ENCODE measurements at places on chromosomes 7 and 10. TPM values are rescaled to one million over a fixed set of nuclear protein-coding genes. Genes with fewer than 3 reads are reported as not detected.

GPER1 gene
- 24.5 TPM for total RNA-seq

ZNF804B gene
- total RNA-seq, result 0.06 TPM

C1QL3 gene
- 0.28 TPM for total RNA-seq

AKR1C2 gene
- 3.5 TPM for total RNA-seq

TMEM140 gene
- 10.9 TPM for total RNA-seq

AGAP5 gene
- 16.1 TPM for total RNA-seq

PYROXD2 gene
- 32.2 TPM for total RNA-seq

CLCN1 gene
- not detected for total RNA-seq

NANOS1 gene
- 4.8 TPM for total RNA-seq

- no peak overlapping the region for H3K4me3 ChIP-seq
- H3K27me3 ChIP-seq, result no peaks in the 10 kb centered on the region
- H3K27ac ChIP-seq, result no peak overlapping the region
Measured at GRCh38 chr7:39971924-39972323, 21.9 kb downstream of the CDK13 start.

- H3K4me1 ChIP-seq, result no peaks in the 10 kb centered on the region
- H3K27ac ChIP-seq, result no peak overlapping the region
- peak; percentile 29 for DNase-seq
- no peaks in the 10 kb centered on the region for H3K27me3 ChIP-seq
- H3K36me3 ChIP-seq, result no peaks in the 10 kb centered on the region
Measured at GRCh38 chr10:131166486-131166885, 145.0 kb downstream of the TCERG1L start.

GRCh38 chr7:98994046-98994944 is 116.0 kb downstream of the TRRAP start:
- no peak overlapping the region for H3K4me3 ChIP-seq
- H3K27ac ChIP-seq, result no peak overlapping the region
- no peaks in the 10 kb centered on the region for H3K4me1 ChIP-seq
- no peak for DNase-seq
- H3K36me3 ChIP-seq, result peaks cover 84% of the 10 kb centered on the region

DNA sequence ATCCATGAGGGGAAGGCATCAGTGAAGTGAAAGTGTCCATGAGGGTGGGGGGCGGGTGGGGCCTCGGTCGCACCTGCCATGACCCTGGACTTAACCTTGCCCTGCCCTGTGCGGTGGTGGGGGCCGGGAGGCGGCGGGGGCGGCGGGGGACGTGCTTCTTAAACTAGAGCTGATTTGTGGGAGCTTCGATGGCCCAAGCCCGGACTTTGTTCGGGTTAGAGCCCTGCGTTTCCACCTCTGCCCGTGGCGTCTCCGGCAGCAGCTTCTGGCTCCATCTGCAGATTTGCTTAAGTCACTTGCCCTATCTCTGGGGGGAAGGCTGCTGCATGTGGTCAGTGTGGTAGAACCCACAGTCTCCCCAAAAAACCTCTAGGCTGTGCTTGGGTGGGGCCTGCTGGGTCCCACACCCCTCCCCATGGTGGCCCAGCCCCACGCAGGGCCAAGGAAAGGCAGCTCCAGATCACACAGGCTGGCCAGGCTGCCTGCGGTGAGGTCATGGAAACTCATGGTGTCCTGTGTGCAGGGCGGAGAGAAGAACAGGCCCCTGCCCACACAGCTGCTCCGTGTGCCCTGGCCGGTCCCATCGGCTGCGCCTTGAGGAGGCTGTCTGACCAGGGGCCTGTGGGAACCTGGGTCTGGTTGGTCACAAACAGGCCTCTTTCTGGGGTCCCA is 93.2 kb downstream of the INPP5A start:
- no peaks in the 10 kb centered on the region for H3K36me3 ChIP-seq
- H3K4me1 ChIP-seq, result peaks cover 19% of the 10 kb centered on the region
- H3K4me3 ChIP-seq, result no peak overlapping the region
- H3K27me3 ChIP-seq, result no peaks in the 10 kb centered on the region

DNA sequence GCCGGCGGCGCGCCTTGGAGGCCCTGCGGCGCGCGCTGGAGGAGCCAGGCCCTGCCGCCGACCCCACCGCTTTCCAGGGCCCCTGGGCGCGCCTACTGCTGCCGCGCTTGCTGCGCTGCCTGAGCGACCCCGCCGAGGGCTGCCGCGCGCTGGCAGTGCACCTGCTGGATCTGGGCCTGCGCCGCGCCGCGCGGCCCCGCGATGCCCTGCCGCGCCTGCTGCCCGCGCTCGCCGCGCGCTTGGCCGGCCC is 280 bp downstream of the DNAAF5 start:
- DNase-seq, result no peak
- H3K27ac ChIP-seq, result no peak overlapping the region
- H3K36me3 ChIP-seq, result no peaks in the 10 kb centered on the region
- peak overlapping the region; percentile 37 for H3K4me3 ChIP-seq

- H3K4me3 ChIP-seq, result peak overlapping the region; percentile 55
- DNase-seq, result no peak
- H3K36me3 ChIP-seq, result no peaks in the 10 kb centered on the region
- no peak overlapping the region for H3K27ac ChIP-seq
- peaks cover 43% of the 10 kb centered on the region for H3K27me3 ChIP-seq
- peaks cover 19% of the 10 kb centered on the region for H3K4me1 ChIP-seq
Measured at GRCh38 chr7:97026715-97027426, 2.2 kb upstream of the DLX5 start.

DNA sequence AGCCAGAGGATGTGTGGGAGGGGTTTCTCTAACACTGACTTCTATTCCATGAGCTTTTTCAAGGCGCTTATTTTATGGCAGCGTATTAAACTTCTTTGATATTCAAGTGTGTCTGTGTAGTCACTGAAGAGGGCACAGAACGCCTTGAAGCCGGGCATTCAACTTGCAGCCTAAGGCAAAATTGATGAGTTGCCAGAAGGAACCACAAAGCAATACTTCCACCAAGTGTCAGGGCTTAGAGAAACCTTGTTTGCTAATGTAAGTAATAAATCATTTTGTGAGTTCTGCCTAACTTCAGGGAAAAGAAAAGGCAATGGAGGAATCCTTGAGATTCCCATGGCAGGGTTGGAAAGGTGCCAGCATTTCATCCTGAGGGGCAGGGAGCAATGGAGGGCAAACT is 163.8 kb downstream of the LCOR start:
- no peaks in the 10 kb centered on the region for H3K27me3 ChIP-seq
- no peak overlapping the region for H3K27ac ChIP-seq
- no peak overlapping the region for H3K4me3 ChIP-seq
- H3K4me1 ChIP-seq, result no peaks in the 10 kb centered on the region
- no peaks in the 10 kb centered on the region for H3K36me3 ChIP-seq

DNA sequence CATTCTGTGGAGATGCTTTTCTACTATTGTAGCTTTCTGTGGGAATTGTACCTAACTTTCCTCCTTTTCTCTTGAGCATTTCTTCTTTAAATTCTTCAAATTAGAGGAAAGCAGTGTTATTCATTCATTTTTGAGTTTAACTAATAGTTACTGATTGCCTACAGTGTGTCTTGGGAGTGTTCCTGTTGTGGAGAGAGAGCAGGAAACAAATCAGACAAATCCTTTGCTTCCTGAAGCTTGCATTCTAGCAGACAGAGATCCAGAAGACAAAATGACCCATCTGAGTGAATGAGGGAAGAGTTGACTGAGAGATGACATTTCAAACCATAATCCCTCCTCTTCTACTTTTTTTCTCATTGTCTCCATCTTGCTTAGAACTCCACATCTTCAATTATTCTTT is 170.4 kb downstream of the SUGCT start:
- H3K27me3 ChIP-seq, result no peaks in the 10 kb centered on the region
- H3K36me3 ChIP-seq, result no peaks in the 10 kb centered on the region
- H3K4me1 ChIP-seq, result no peaks in the 10 kb centered on the region
- DNase-seq, result no peak
- no peak overlapping the region for H3K27ac ChIP-seq

GRCh38 chr7:152894295-152895170 is 135.0 kb downstream of the ACTR3B start:
- no peaks in the 10 kb centered on the region for H3K36me3 ChIP-seq
- H3K4me1 ChIP-seq, result no peaks in the 10 kb centered on the region
- peaks cover 7% of the 10 kb centered on the region for H3K27me3 ChIP-seq
- no peak overlapping the region for H3K27ac ChIP-seq
- no peak overlapping the region for H3K4me3 ChIP-seq

DNA sequence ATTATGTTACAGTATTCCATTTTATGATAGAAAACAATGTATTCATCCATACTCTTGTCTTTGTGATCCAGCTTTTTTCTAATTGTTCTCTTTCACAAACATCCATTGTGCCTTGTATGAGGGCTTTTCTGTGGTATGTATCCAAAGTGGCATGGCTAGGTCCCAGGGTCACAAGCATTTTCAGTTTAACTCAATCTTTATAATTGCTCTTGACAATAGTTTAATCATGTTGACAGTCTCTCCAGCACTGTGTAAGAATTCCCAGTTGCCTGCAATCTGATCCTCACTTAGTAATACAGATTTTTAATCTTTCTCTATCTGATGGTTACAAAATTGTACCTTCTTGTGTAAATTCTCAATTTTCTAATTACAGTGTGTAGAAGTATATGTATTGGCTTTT is 533.4 kb downstream of the NEBL start:
- no peaks in the 10 kb centered on the region for H3K36me3 ChIP-seq
- H3K27ac ChIP-seq, result no peak overlapping the region
- H3K27me3 ChIP-seq, result no peaks in the 10 kb centered on the region
- no peaks in the 10 kb centered on the region for H3K4me1 ChIP-seq
- no peak overlapping the region for H3K4me3 ChIP-seq

- H3K36me3 ChIP-seq, result no peaks in the 10 kb centered on the region
- H3K4me1 ChIP-seq, result no peaks in the 10 kb centered on the region
- H3K4me3 ChIP-seq, result no peak overlapping the region
- no peak overlapping the region for H3K27ac ChIP-seq
- H3K27me3 ChIP-seq, result no peaks in the 10 kb centered on the region
Measured at GRCh38 chr10:26970667-26971066, 109.9 kb upstream of the ABI1 start.

DNA sequence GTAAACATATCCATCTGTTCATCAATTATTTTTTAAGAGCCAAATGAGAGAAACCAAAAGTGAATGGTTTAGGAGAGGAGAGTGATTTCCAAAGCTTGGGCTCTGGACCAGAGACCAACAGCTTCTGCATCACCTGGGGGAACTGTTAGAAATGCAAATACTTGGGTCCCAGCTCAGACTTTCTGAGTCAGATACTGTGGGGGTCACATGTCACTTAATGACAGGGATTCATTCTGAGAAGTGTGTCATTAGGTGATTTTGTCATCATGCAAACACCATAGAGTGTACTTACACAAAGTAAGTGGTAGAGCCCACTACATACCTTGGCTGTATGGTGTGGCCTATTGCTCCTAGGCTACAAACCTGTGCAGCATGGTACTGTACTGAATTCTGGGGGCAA is 128.5 kb upstream of the PRR15 start:
- H3K4me1 ChIP-seq, result no peaks in the 10 kb centered on the region
- no peak for DNase-seq
- no peak overlapping the region for H3K4me3 ChIP-seq
- H3K27me3 ChIP-seq, result no peaks in the 10 kb centered on the region
- no peak overlapping the region for H3K27ac ChIP-seq
- no peaks in the 10 kb centered on the region for H3K36me3 ChIP-seq

DNA sequence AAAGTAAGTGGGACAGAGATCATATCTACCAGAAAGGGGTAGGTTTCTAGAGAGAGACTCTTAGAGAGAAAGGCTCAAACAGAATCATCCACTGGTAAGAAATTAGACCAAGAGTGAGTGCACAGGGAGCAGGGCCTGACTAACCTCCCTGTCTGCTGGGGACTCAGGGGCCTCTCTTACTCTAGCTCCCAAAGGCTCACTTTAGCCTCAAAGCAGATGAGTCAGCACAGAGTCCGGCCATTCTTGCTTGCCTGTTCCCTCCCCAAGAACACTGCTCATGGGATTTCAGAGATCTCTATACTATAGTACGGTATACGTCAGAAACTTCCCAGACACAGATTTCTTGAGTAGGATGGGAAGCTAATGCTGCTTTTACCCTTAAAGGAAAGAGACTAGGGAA is 32.7 kb downstream of the RBM28 start:
- no peak overlapping the region for H3K4me3 ChIP-seq
- no peaks in the 10 kb centered on the region for H3K27me3 ChIP-seq
- H3K27ac ChIP-seq, result no peak overlapping the region
- peaks cover 85% of the 10 kb centered on the region for H3K36me3 ChIP-seq
- H3K4me1 ChIP-seq, result no peaks in the 10 kb centered on the region
- no peak for DNase-seq

DNA sequence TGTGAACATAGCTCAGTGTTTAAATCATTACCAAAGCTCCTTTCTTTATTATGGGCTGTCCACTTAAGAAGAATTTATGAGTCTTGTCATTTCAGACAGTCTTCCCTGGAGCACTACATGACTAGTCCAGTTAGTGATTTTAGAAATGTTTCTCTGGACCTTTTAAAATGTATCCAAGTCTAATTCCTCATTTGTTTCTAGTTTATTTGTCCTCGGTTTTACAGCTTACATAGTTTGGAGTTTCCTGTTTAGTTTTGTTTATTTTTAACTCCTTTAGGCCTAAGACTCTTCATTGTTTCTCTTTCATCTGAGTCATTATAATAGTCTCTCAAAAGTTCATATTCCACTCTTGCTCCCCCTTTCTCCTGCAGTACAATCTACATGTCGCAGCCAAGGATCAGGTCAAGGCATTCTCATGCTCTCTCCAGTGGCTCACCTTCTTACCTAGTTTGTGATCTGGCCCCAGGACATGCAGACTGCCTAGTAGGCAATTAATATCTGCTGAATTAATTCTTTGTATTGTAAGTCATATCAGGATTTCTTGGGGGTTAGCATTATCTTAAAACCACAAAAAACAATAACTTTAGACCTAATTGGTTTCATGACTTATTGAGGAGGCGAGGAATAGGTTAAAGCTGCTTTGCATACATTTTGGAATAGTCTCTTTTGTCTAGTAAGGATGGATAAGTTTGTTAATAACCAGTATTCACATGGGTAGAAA is 93.8 kb downstream of the MAPK8 start:
- no peak for DNase-seq
- H3K4me3 ChIP-seq, result no peak overlapping the region
- no peaks in the 10 kb centered on the region for H3K4me1 ChIP-seq
- no peaks in the 10 kb centered on the region for H3K27me3 ChIP-seq
- H3K27ac ChIP-seq, result no peak overlapping the region
- H3K36me3 ChIP-seq, result no peaks in the 10 kb centered on the region

- H3K4me3 ChIP-seq, result no peak overlapping the region
- H3K36me3 ChIP-seq, result no peaks in the 10 kb centered on the region
- no peak for DNase-seq
- H3K27ac ChIP-seq, result no peak overlapping the region
- H3K4me1 ChIP-seq, result peaks cover 4% of the 10 kb centered on the region
Measured at GRCh38 chr7:66237906-66238772, 33.0 kb downstream of the TPST1 start.

All from adrenal gland (tissue), 19 donors.